Thymus (tissue), 14 donors: ENCODE measurements at places on chromosomes 3 and 15. TPM values are rescaled to one million over a fixed set of nuclear protein-coding genes. Genes with fewer than 3 reads are reported as not detected.

Gene GALNT15
- 41.2 TPM for polyA plus RNA-seq

Gene ECE2
- not detected for polyA plus RNA-seq

Gene VEPH1
- 1.5 TPM for polyA plus RNA-seq

GRCh38 chr15:33104212-33104611, 90.3 kb downstream of the FMN1 start:
- peaks cover 8% of the 10 kb centered on the region for H3K4me1 ChIP-seq
- H3K27ac ChIP-seq: no peak overlapping the region
- DNase-seq: peak; percentile 32
- no peaks in the 10 kb centered on the region for H3K27me3 ChIP-seq

GRCh38 chr3:54294214-54294613, 171.9 kb downstream of the CACNA2D3 start:
- no peaks in the 10 kb centered on the region for H3K4me1 ChIP-seq
- no peaks in the 10 kb centered on the region for H3K27me3 ChIP-seq
- H3K4me3 ChIP-seq: no peak overlapping the region

DNA sequence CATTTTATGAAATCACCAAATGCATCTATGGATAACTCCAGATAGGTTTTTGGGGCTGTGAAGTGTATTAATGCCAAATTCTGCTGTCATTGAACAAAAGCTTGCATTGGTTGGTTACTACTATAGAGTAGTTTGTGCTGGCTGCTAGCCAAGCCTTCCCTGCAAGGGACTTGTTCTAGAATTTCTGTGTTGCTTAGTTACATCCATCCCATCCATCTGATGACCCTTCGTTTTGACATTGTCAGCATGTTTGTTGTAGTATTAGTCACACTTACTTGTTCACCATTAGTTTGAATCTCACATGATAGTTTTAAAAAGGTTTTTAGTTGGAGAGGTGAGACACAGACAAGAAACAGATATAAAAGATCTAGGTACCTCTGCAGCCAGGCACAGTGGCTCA, 7.0 kb upstream of the NIPA2 start:
- H3K36me3 ChIP-seq: peaks cover 8% of the 10 kb centered on the region
- no peak for DNase-seq
- H3K4me3 ChIP-seq: no peak overlapping the region
- H3K27me3 ChIP-seq: no peaks in the 10 kb centered on the region
- H3K4me1 ChIP-seq: no peaks in the 10 kb centered on the region
- no peak overlapping the region for H3K27ac ChIP-seq

GRCh38 chr3:63862804-63863149, 828 bp downstream of the THOC7 start:
- no peaks in the 10 kb centered on the region for H3K27me3 ChIP-seq
- H3K27ac ChIP-seq: no peak overlapping the region
- peak; percentile 18 for DNase-seq
- H3K4me1 ChIP-seq: peaks cover 8% of the 10 kb centered on the region
- peak overlapping the region; percentile 82 for H3K4me3 ChIP-seq
- H3K36me3 ChIP-seq: no peaks in the 10 kb centered on the region
